LHCN-M2 (cell line): ENCODE measurements at places on chromosomes 13 and 19. TPM values are rescaled to one million over a fixed set of nuclear protein-coding genes. Genes with fewer than 3 reads are reported as not detected.

Gene TNNI3
- total RNA-seq: 0.26 and 0.92 TPM in 2 replicates

Gene CATSPERD
- total RNA-seq: not detected in 2 replicates

Gene OR7C1
- 0.06 and 0.23 TPM in 2 replicates for total RNA-seq

Gene SLC5A5
- not detected in 2 replicates for total RNA-seq

Gene RGS9BP
- 0.26 and 0.69 TPM in 2 replicates for total RNA-seq

Gene CCDC106
- total RNA-seq: 14.2 and 15.3 TPM in 2 replicates

Gene FKRP
- total RNA-seq: 29.7 and 33.8 TPM in 2 replicates

Gene TJP3
- not detected in 2 replicates for total RNA-seq

Gene ZNF229
- total RNA-seq: 3.2 and 3.4 TPM in 2 replicates

Gene B3GNT3
- total RNA-seq: not detected in 2 replicates

Gene MICU2
- total RNA-seq: 87.2 and 138 TPM in 2 replicates

Gene PGLYRP2
- total RNA-seq: not detected in 2 replicates

Gene SYCN
- not detected in 2 replicates for total RNA-seq

Gene ZNF723
- not detected in 2 replicates for total RNA-seq

Gene PCDH20
- not detected in 2 replicates for total RNA-seq

Gene SIGLEC12
- not detected in 2 replicates for total RNA-seq

Gene MIDN
- 12.6 and 15.6 TPM in 2 replicates for total RNA-seq

Gene SLITRK6
- total RNA-seq: not detected in 2 replicates

Gene IL17D
- 4.9 and 7.1 TPM in 2 replicates for total RNA-seq

Gene IQCN
- total RNA-seq: 0.06 and 0.13 TPM in 2 replicates

Gene CARD8
- total RNA-seq: 12.3 and 26.1 TPM in 2 replicates

Gene EXOC3L2
- total RNA-seq: not detected in 2 replicates

Gene ANKRD24
- total RNA-seq: 0.13 and 0.17 TPM in 2 replicates

Gene ZNF737
- 12.7 and 13.3 TPM in 2 replicates for total RNA-seq

Gene OR10H1
- not detected in 2 replicates for total RNA-seq

Gene FBXL12
- total RNA-seq: 16.5 and 16.6 TPM in 2 replicates

Gene ANGPTL8
- total RNA-seq: not detected in 2 replicates

Gene CHAF1A
- 36.5 and 51.9 TPM in 2 replicates for total RNA-seq

Gene IGFL3
- total RNA-seq: 0.40 TPM in 1 of 2 replicates, not detected in the other

Gene CILP2
- 0.06 TPM in 2 replicates for total RNA-seq

Gene C13orf42
- total RNA-seq: not detected in 2 replicates

Gene CYP2A6
- not detected in 2 replicates for total RNA-seq

Gene HIPK4
- not detected in 2 replicates for total RNA-seq

Gene SPIB
- not detected in 2 replicates for total RNA-seq

Gene SELENOV
- not detected in 2 replicates for total RNA-seq

Gene EPSTI1
- 2.3 and 6.3 TPM in 2 replicates for total RNA-seq

Gene GARIN5A
- total RNA-seq: 0.23 and 2.4 TPM in 2 replicates

Gene LAIR1
- not detected in 2 replicates for total RNA-seq
